ENCODE measurements at places on chromosomes 16 and 17.

DNA sequence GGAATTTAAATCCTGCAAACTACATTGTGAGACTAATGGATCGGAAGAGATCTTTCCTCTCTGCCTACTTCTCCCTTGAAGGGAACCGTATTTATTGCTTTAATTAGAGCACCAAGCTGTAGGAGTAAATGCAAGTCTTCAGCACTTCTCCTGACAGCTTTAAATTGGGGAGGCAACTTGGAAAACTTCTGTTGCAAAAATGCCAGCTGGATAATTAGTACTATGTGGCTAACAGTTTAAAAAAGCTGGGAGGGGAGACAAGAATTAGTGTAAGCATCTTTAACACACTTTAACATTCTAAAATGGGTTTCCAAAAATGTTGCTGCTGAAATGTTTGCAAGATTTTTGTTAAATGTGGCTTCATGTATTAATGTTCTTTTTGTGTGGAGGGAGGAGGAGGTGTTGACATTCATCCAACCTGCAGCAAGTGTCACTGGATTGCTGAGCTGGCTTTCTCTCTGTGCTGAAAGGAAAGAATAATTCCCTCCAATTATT, 108.5 kb downstream of the PCTP start:
- no peak for DNase-seq

DNA sequence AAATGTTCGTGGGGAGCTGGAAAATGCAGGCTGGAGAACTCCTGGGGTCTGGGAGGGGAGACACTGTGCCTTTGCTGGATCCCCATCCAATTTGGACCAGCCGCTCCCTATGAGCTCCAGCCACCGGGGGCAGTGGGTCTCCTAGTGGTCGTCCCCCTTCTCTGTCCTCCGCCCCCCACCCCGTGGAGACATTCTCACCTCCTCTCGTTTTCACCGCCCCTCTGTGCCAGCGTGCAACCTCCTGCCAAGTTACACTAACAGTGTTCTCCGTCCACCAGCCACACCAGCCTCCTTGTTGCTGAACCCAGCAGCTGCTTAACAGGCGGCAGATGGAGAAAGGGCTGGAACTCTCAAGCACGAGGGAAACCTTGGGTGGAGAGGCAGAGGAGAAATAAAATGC, 67.4 kb upstream of the SOX9 start:
- DNase-seq = no peak

DNA sequence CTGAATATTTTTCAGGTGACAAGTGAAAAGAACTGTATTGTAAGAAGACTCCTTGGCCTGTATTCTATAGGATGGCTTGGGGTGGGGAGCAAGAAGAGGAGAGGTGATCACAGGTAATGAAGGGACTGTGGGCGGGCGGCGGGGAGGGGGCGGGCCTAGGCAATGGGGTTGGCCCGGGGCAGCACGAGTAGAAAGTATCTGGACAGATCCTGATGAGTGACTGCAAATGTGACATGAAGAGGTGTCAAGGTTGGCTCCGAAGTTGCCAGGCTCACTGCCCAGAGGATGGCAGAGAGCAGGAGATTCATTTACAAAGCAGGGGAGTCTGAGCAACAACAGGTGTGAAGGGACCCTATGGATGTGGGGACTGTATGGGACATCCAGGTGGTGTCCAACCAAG, 10.8 kb upstream of the G6PC1 start:
- no peak for DNase-seq

GRCh38 chr16:22685459-22685830, 128.5 kb upstream of the HS3ST2 start:
- DNase-seq = no peak

DNA sequence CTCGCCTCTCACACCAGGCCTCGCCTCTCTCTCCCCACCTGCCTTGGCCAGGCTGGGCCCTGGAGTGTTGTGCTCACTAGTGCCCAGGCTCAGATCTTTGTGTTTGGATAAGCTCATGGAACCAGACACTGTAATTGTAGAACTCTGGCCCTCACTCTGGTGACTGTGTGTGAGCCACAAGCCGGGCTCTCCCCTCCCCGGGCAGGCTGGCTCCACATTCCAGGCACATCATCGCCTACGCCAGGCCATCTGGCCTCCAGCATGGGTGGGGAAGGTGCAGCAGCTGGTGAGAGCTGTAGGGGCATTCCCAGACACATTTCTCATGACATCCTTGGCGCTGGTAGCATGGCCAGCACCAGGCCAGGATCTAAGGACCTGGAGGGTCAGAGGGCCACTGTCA, 202.3 kb downstream of the RAB11FIP4 start:
- no peak for DNase-seq

DNA sequence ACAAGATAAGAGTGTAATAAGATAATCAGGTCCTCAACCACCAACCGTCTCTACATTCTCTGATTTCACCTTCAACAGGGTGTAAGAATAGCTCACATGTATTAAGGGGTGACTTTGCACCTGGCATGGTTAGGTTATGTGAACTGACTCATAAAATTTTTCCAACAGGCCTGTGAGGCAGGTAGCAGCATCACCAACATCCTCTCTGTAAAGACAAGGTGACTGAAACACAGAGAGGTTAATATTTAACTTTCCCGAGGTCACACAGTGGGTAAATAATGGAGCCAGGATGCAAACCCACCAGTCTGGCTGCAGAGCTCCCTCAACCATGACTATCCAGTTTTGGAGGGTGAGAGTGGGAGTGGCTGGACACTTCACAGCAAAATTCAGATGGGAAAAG, 317.2 kb downstream of the C16orf95 start:
- DNase-seq = no peak

GRCh38 chr17:7213895-7214299, 5.7 kb downstream of the DLG4 start:
- DNase-seq = peak; percentile 74

DNA sequence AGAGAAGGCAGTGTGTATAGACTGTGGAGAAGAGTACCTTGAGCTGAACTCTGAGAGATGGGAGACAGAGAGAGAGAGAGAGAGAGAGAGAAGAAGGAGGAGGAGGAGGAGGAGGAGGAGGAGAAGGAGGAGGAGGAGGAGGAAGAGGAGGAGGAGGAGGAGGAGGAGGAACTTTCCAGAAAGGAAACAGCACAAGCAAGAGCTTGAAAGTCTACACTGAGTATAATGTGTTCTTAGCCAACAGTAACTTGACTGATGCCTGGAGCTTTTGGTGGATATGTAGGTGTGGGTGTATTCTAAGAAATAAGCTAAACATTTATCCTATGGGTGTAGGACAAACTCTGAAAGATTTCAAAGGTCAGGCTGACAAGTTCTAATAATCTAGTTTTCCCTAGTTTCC, 116.4 kb downstream of the SNX11 start:
- no peak for DNase-seq

GRCh38 chr16:85286066-85286831, 174.0 kb upstream of the CIBAR2 start:
- DNase-seq = no peak

- no peak for DNase-seq
Measured at GRCh38 chr16:66508248-66508913, 41.5 kb downstream of the TK2 start.
